Activated T-helper 2 cell treated with anti-CD3 and anti-CD28 coated beads, Interferon-gamma antibody, Interleukin-2, Interleukin-4, amounts not matched to agents 10 μg/mL and 5 μg/mL and 100 μg/mL, durations not matched to agents 14 hours and 24 hours and 36 hours (primary cell): ENCODE measurements at places on chromosomes 2 and 18. TPM values are rescaled to one million over a fixed set of nuclear protein-coding genes. Genes with fewer than 3 reads are reported as not detected.

EMILIN1 gene
- 0.87 and 0.94 TPM in 2 replicates for total RNA-seq

SLC9A4 gene
- total RNA-seq: 0.09 TPM in 2 replicates

DNA sequence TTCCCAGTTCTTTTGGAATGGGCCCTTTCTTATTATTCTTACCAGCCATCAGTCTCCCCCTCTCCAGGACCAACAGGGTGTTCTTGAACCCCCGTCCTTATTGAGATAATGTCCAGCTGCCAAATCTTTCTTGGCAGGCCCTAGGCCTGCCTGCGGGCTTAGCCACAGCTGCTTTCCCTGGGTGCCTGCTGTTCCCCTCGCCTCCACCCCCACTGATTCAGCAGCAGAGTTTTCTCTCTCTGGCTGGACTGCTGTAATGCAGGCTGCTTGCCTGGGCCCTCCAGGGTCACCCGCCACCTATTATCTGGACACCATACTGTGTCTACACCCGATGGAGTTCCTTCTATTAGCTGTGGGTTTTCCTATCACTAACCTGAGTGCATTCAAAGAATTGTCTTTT lies 395.4 kb upstream of the ATP5MC3 start:
- no peak overlapping the region for H3K4me3 ChIP-seq
- no peak overlapping the region for H3K27ac ChIP-seq
- H3K27me3 ChIP-seq: no peaks in the 10 kb centered on the region

SMAD2 gene
- total RNA-seq: 353 and 358 TPM in 2 replicates
